ENCODE measurements at places on chromosomes 16 and 17. TPM values are rescaled to one million over a fixed set of nuclear protein-coding genes. Genes with fewer than 3 reads are reported as not detected.

Gene XYLT1
- 9.9 TPM for polyA plus RNA-seq

Gene MYH11
- 401 TPM for polyA plus RNA-seq

Gene P2RX5
- 2.2 TPM for polyA plus RNA-seq

Gene CDRT15L2
- not detected for polyA plus RNA-seq

Gene ASGR2
- polyA plus RNA-seq, result 0.40 TPM

Gene NME2
- 386 TPM for polyA plus RNA-seq

Gene BIRC5
- polyA plus RNA-seq, result 13.8 TPM

Gene PIPOX
- 51.5 TPM for polyA plus RNA-seq

Gene TNFRSF13B
- 0.07 TPM for polyA plus RNA-seq

Gene KRT32
- polyA plus RNA-seq, result not detected

Gene HCRT
- 0.13 TPM for polyA plus RNA-seq

Gene SPECC1
- 29.3 TPM for polyA plus RNA-seq

Gene PPY
- polyA plus RNA-seq, result 0.34 TPM

Gene MYH8
- 2.1 TPM for polyA plus RNA-seq

Gene MGAT5B
- 1.4 TPM for polyA plus RNA-seq

Gene TMEM95
- 0.04 TPM for polyA plus RNA-seq

Gene IGF2BP1
- polyA plus RNA-seq, result 30.7 TPM

Gene TAC4
- 0.39 TPM for polyA plus RNA-seq

Gene CD300A
- polyA plus RNA-seq, result 6.7 TPM
